ENCODE measurements at places on chromosomes 5 and 9. TPM values are rescaled to one million over a fixed set of nuclear protein-coding genes. Genes with fewer than 3 reads are reported as not detected.

GRCh38 chr5:135240781-135241360, 158.2 kb downstream of the MACROH2A1 start:
- DNase-seq = no peak
- no peaks in the 10 kb centered on the region for H3K4me1 ChIP-seq
- no peak overlapping the region for H3K27ac ChIP-seq

DNA sequence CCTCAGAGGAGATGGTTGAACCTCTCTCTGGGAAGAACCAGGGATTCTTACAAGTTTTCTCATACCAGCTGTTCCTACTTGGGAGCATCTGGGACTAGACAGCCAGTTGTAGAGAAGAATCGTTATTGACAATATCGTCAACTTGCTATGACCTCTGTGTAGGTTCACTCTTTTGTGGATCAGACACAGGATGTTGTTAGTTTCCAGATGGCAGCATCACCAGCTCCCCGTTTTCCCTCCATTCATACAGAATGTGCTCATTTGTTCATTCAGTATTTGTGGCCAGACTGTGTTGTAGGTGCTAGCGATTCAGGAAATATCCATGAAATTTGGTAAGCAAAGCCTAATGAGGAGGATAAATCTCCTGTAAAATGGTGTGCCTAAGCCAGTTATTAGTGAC, 3.7 kb downstream of the PDE8B start:
- no peak overlapping the region for H3K27ac ChIP-seq
- peaks cover 56% of the 10 kb centered on the region for H3K27me3 ChIP-seq
- peaks cover 10% of the 10 kb centered on the region for H3K4me1 ChIP-seq
- no peaks in the 10 kb centered on the region for H3K36me3 ChIP-seq

GRCh38 chr9:92610470-92611420, 59.2 kb downstream of the IPPK start:
- no peaks in the 10 kb centered on the region for H3K4me1 ChIP-seq
- H3K36me3 ChIP-seq = peaks cover 37% of the 10 kb centered on the region

DNA sequence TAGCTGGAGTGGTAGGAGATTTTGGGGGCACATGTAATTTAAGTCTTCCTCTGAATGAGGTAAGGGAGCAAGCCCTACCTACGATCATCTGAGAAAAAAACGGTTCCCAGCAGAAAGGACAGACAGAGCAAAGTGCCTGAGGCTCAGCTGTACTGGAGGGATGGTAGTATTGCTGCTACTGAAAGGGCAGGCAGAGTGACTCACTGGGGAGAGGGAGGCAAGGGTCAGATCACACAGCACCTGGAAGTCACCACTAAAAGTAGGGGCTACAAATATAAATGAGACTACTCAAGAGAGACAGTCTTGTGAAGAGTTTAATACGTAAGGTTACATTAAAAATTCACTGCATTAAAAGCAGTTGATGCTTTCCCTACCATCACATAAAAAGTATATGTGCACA, 75.9 kb downstream of the NFIB start:
- H3K27ac ChIP-seq = no peak overlapping the region
- H3K4me1 ChIP-seq = no peaks in the 10 kb centered on the region
- no peak overlapping the region for H3K4me3 ChIP-seq
- DNase-seq = no peak
- H3K27me3 ChIP-seq = no peaks in the 10 kb centered on the region

DNA sequence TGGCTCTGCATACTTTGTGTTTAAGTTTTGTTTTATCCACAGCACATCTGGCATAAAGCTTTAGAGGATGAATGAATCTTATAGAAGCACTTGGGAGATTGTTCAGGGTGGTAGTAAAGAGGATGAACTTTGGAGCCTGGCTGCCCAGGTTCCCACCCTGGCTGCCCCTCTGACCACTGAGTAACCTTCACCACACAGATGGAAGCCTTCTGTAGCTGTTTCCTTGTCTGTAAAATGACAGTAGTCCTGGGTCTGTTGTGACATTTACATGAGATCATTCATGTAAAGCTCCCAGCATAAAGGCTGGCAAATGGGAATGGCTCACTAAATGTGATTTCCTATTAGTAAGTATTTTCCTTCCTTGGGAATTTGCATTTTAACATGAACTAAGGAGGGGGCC, 85.7 kb upstream of the FAM169A start:
- no peaks in the 10 kb centered on the region for H3K36me3 ChIP-seq
- H3K4me1 ChIP-seq = no peaks in the 10 kb centered on the region
- no peak for DNase-seq
- H3K27ac ChIP-seq = no peak overlapping the region
- no peaks in the 10 kb centered on the region for H3K27me3 ChIP-seq
- H3K4me3 ChIP-seq = no peak overlapping the region

- H3K36me3 ChIP-seq = no peaks in the 10 kb centered on the region
- H3K27me3 ChIP-seq = no peaks in the 10 kb centered on the region
- peak; percentile 47 for DNase-seq
- H3K4me3 ChIP-seq = no peak overlapping the region
- peaks cover 13% of the 10 kb centered on the region for H3K4me1 ChIP-seq
Observed at GRCh38 chr5:55997742-55998351, 3.1 kb upstream of the IL6ST start.

DNA sequence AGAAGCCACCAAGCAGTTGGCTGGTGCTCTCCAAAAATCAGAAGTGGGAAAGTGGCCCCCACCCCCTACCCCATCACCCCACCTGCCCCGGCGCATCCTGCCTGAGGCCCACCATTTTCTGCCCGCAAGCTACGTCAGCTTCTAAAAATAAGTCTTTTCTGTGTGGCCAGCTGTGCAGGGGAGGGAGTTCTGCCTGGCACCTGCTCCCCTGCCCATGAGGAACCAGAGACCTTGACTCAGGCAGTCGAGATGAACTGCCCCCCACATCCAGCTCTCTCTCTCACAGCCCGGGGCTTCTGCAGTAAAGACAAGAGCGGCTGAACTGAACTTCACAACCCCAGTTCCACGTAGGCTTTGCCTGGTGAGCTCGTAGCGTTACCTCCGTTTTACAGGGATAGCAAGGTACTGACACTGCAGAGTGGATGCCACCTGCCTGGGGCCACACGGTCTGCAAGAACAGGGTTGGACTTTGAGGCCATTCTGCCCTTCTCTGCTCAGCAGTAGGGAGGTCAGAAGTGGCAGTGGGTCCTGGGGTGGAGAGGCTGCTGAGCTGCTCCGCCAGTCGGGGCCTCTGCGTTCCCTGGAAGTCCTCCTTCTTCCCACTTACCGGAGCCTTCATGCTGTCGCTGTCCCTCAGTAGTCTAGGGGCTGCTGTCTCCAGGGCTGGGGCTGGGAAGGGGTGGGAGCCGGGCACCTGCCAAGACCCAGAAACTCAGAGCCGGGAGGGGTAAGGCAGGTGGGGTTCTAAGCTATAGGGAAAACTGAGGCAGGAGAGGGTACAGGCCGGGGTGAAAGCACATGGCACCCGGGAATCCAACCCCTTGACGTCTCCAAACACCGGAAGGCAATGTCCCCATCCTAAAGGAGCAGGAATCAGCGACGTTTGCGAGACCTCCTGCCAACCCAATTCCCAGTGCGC, 781 bp downstream of the ST6GALNAC4 start:
- H3K27ac ChIP-seq = no peak overlapping the region

- no peak overlapping the region for H3K27ac ChIP-seq
- peak; percentile 81 for DNase-seq
- H3K36me3 ChIP-seq = no peaks in the 10 kb centered on the region
- peaks cover 82% of the 10 kb centered on the region for H3K4me1 ChIP-seq
- peak overlapping the region; percentile 68 for H3K4me3 ChIP-seq
Observed at GRCh38 chr9:137029058-137029936, 1.3 kb upstream of the ABCA2 start.

- no peak overlapping the region for H3K4me3 ChIP-seq
- no peaks in the 10 kb centered on the region for H3K36me3 ChIP-seq
- no peak for DNase-seq
- H3K27ac ChIP-seq = no peak overlapping the region
- H3K27me3 ChIP-seq = no peaks in the 10 kb centered on the region
Observed at GRCh38 chr5:172666251-172666650, 25.2 kb downstream of the NEURL1B start.

DNA sequence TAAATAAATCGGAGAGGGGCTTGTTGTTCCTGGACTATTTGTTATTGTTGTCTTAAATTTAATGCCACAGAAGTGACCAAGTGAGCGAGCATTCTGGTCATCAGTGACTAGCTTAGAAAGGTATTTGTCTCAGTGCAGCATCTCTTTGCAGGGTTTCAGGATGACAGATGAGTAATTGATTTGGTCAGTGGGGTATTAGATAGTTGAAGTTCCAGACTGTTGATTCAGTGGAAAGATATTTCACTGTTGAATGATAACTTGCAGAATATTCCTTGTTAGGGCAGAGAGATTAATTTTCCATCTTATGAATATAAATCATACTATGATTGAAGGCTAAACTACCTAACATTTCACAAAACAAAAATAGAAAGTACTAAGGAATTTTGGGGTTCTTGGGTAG, 122.4 kb downstream of the TRIO start:
- no peak for DNase-seq
- no peaks in the 10 kb centered on the region for H3K36me3 ChIP-seq
- H3K4me3 ChIP-seq = no peak overlapping the region
- H3K27me3 ChIP-seq = peaks cover 18% of the 10 kb centered on the region
- H3K27ac ChIP-seq = no peak overlapping the region
- peaks cover 5% of the 10 kb centered on the region for H3K4me1 ChIP-seq

GRCh38 chr5:143449772-143450171, 46.3 kb upstream of the NR3C1 start:
- H3K4me1 ChIP-seq = no peaks in the 10 kb centered on the region
- no peak for DNase-seq
- H3K27ac ChIP-seq = no peak overlapping the region
- no peaks in the 10 kb centered on the region for H3K36me3 ChIP-seq
- no peak overlapping the region for H3K4me3 ChIP-seq

GRCh38 chr9:90975781-90976538, 174.3 kb downstream of the SYK start:
- peaks cover 3% of the 10 kb centered on the region for H3K27me3 ChIP-seq
- no peaks in the 10 kb centered on the region for H3K4me1 ChIP-seq
- no peak overlapping the region for H3K4me3 ChIP-seq
- no peak for DNase-seq

- H3K27ac ChIP-seq = no peak overlapping the region
- no peak overlapping the region for H3K4me3 ChIP-seq
- H3K27me3 ChIP-seq = no peaks in the 10 kb centered on the region
Observed at GRCh38 chr5:98076501-98076900, 697.0 kb upstream of the RGMB start.

GRCh38 chr9:79592726-79593493, 21.1 kb downstream of the TLE4 start:
- H3K27me3 ChIP-seq = no peaks in the 10 kb centered on the region
- peaks cover 14% of the 10 kb centered on the region for H3K4me1 ChIP-seq
- DNase-seq = no peak

GRCh38 chr5:154055201-154055600, 16.4 kb downstream of the MFAP3 start:
- H3K4me3 ChIP-seq = no peak overlapping the region
- no peak overlapping the region for H3K27ac ChIP-seq
- H3K4me1 ChIP-seq = peaks cover 9% of the 10 kb centered on the region
- no peak for DNase-seq
- H3K36me3 ChIP-seq = peaks cover 32% of the 10 kb centered on the region

GRCh38 chr5:33608344-33609041, 167.7 kb downstream of the TARS1 start:
- no peak overlapping the region for H3K4me3 ChIP-seq
- no peaks in the 10 kb centered on the region for H3K36me3 ChIP-seq
- no peaks in the 10 kb centered on the region for H3K27me3 ChIP-seq
- no peak for DNase-seq

DNA sequence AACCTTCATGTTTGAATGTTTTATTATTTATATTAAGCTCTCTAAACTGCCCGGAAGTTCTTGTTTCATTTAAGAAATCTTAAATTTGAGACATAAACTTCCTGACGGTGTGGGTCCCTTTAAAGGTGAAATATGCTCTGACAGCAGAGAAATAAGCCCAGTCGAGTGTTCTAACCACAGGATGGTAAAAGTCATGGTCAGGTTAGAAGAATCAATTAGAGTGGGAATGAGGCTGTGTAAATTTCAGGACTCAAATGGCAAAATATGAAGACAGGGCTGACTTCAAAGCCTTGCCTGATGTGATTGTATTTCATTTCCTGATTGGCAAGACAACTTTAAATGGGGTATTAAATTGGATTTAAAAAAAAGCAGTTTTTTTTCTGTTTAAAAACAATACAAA, 432.9 kb upstream of the BRINP1 start:
- no peak overlapping the region for H3K27ac ChIP-seq
- DNase-seq = no peak
- no peaks in the 10 kb centered on the region for H3K4me1 ChIP-seq
- peaks cover 2% of the 10 kb centered on the region for H3K27me3 ChIP-seq

- no peaks in the 10 kb centered on the region for H3K36me3 ChIP-seq
- H3K27me3 ChIP-seq = no peaks in the 10 kb centered on the region
- no peak overlapping the region for H3K4me3 ChIP-seq
- H3K27ac ChIP-seq = no peak overlapping the region
- no peaks in the 10 kb centered on the region for H3K4me1 ChIP-seq
Observed at GRCh38 chr9:82606492-82607382, 456.2 kb downstream of the RASEF start.

- no peaks in the 10 kb centered on the region for H3K36me3 ChIP-seq
- no peak overlapping the region for H3K4me3 ChIP-seq
- no peaks in the 10 kb centered on the region for H3K27me3 ChIP-seq
- DNase-seq = no peak
- no peak overlapping the region for H3K27ac ChIP-seq
- no peaks in the 10 kb centered on the region for H3K4me1 ChIP-seq
Observed at GRCh38 chr9:18756712-18757125, 276.3 kb downstream of the SAXO1 start.

The TERT gene
- 0.84 TPM for total RNA-seq

The MCIDAS gene
- not detected for total RNA-seq

The AHRR gene
- total RNA-seq = 0.45 TPM

The CATSPER3 gene
- total RNA-seq = not detected

The ARRDC1 gene
- total RNA-seq = 50.7 TPM

The WNT8A gene
- total RNA-seq = not detected

The LCN15 gene
- not detected for total RNA-seq

The SHISAL2B gene
- total RNA-seq = not detected

The STOM gene
- 26.1 TPM for total RNA-seq

The HBEGF gene
- total RNA-seq = 3.6 TPM

The LRRC19 gene
- total RNA-seq = not detected

The BTNL9 gene
- total RNA-seq = not detected

Measured in CD4-positive, alpha-beta T cell (primary cell).